ENCODE measurements at places on chromosomes 13 and 19. TPM values are rescaled to one million over a fixed set of nuclear protein-coding genes. Genes with fewer than 3 reads are reported as not detected.

RFPL4A gene
- not detected for total RNA-seq

CLEC17A gene
- not detected for total RNA-seq

DOCK6 gene
- total RNA-seq: 20.9 TPM

MTUS2 gene
- total RNA-seq: not detected

TBXA2R gene
- total RNA-seq: 0.32 TPM

PRDX2 gene
- total RNA-seq: 150 TPM

MIR17HG gene
- total RNA-seq: 1.9 TPM

GNG7 gene
- total RNA-seq: 7.8 TPM

ZFR2 gene
- not detected for total RNA-seq

RTBDN gene
- not detected for total RNA-seq
